Nucleus accumbens (tissue), 56 donors: ENCODE measurements at places on chromosomes 12 and 14.

DNA sequence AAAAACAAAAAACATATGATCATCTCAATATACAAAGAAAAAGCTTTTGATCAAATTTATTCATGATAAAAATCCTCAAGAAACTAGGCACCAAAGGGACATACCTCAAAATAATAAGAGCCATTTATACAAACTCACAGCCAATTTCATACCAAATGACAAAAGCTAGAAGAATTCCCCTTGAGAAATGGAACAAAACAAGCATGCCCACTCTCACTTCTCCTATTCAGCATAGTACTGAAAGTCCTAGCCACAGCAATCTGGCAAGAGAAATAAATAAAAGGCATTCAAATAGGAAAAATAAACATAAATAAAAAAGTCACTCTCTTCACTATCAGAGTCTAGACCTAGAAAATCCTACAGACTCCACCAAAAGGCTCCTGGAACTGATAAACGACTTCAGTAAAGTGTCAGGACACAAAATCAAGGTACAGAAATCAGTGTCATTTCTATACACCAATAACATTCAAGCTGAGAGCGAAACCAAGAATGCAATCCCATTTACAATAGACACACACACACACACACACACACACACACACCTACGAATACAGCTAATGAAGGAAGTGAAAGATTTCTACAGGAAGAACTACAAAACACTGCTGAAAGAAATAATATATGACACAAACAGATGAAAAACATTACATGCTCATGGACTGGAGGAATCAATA, 1486.2 kb upstream of the SEL1L start:
- DNase-seq: no peak

DNA sequence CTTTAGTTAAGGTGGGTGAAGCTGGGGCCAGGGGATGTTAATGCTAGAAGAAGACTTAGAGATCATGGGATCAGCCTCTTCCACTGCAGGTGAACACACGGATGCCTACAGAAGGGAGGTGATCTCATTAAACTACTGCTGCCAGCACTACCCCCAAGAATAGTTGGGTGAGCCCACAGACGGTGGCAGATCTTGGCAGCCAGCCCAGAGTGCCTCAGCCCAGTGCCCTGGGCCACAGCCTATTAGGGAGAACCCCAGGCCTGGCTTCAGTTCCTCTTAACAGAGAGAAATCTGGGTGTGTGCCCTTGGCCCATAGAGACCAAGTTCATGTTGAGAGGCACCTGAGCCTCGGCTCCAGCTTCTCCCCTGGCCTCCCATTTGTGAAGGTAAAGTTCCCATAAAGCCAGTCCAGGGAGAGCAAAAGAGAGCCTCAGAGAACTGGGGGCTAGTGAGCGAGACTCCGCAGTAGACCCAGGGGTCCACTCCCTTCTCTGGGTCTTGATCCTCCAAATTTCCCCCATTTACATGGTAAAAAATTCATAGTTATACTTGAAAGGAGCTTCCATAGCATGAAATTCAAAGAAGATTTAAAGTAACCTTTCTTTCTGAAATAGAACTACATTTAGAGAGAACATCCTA, 125.0 kb upstream of the CCND2 start:
- no peak for DNase-seq

DNA sequence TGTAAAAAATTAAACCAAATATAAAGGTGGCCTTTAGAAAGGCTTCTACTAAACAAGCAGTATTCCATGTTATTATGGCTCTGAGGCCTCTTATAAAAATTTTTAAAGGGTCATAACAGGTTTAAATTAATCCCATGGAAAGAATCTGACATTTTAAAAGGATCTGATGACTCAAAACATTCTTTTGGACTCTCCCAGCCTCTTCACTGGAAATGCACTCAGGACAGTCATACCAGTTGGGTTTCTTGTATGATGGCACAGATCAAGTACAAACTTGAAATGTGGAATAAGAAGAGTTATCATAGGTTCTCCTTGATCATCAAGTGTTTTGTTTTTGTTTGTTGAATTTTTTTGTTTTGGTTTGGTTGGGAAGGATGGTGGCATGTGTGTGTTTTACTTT, 50.8 kb downstream of the PPP2R5E start:
- DNase-seq: no peak

- DNase-seq: no peak
Observed at GRCh38 chr14:67575684-67576083, 24.4 kb downstream of the PIGH start.

- peak; percentile 38 for DNase-seq
Observed at GRCh38 chr12:1660304-1661187, 30.3 kb upstream of the ADIPOR2 start.

- DNase-seq: no peak
Observed at GRCh38 chr12:96247563-96247962, 53.4 kb downstream of the ELK3 start.

GRCh38 chr12:3747543-3747942, 5.4 kb downstream of the CRACR2A start:
- DNase-seq: no peak

DNA sequence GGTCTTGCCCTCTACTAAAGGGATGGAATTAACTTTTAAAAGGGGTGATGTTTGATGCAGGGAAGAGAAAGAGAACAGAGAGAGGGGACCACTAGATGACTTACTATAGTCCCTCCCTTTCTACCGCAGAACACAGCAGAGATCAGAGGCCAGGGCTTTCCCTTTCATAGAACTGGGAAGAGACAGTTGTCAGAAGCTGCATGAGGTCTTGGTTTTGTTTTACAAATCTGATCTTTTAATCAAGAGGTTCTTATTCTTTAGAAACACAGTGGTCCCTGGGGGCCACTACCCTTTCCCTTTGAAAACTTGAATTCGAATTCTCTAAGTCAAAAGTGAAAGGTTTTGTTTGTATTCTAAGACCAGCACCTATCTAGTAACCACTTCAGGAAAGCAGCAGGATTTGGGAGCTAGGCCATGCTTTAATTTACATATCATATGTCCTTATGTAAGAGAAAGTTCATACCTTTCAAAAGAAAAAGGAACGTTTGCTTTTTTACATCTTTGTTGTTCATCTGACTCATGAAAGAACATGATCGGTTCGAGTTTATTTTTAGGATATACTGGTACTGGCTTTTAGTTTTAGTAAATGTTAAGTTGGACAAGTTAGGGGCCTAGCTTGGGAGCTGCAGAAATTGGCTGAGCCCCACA, 6.3 kb downstream of the FBXL14 start:
- DNase-seq: no peak

DNA sequence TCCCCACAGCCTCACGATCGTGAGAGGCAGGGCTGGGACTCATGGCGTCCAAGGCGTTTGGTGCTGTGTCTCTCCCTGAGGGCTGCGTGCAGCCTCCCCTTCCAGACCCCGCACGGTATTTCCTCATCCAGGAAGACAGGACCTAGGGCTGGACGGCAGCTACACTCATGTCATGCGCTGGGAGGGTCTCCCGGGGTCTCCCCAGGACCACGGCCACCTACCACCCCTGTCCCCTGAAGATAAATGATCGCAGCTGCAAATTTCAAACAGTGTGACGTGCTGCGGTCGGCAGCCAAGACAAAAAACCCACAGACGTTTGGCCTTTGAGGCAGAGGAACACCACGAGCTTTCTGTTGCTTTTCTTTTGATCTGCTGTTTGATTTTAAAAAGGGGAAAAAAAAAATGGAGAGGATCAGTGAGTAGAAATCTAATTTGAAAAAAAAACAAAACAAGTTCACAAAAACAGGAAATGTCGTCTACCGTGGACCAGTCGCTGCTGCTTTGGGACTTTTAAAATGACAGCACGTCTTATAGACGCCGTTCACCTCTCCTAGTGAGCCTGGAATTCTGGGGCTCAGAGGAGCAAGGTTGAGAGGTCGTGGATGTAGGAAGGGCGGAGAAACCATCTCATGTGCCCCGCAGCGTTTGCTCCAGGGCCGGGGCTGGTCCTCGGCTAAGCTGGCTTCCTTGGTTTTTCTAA, 237.6 kb downstream of the SLC41A2 start:
- no peak for DNase-seq
